ENCODE measurements at places on chromosomes 2 and 18.

- DNase-seq, result peak; percentile 95
Measured at GRCh38 chr2:216017365-216017764, 4.0 kb upstream of the MREG start.

DNA sequence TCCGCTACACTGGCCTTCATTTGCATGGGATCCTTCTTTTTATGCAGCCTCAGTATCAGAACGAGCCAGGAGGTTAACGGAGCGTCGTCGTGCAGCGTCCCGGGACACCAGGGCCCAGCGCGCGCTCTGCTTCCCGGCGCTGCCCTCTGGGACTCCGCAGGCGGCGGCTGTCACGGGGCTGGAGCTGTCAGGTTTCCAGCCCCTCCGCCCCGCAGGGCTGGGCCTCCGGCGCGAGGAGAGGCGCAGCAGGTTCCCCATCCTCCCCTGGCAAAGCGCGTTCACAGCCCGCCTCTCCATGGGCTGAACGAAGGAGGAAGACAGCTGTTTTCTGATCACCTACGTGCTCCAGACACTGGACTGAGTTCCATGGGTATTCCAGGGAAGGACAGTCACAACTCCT is 12.5 kb upstream of the PAX8 start:
- no peak for DNase-seq

- no peak for DNase-seq
Measured at GRCh38 chr2:64626963-64627760, 26.6 kb downstream of the SERTAD2 start.

DNA sequence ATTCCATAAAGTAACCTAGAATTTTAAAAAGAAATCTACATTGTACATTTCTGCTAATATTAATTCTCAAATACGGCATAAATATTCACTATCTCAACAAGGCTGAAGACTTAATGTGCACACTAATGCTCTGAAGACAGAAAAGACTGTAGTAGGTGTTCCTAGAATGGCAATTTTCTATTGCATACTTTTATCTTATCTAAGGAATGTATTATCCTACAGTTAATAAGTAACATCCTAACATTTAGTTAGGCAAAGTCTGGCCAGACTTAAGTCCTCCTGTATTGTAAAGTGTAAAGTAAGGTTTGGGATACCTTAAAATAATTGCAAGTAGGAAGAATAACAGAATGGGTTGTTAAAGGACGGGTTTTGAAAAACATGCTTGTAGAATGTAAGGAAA is 42.2 kb downstream of the CHST9 start:
- DNase-seq, result no peak

DNA sequence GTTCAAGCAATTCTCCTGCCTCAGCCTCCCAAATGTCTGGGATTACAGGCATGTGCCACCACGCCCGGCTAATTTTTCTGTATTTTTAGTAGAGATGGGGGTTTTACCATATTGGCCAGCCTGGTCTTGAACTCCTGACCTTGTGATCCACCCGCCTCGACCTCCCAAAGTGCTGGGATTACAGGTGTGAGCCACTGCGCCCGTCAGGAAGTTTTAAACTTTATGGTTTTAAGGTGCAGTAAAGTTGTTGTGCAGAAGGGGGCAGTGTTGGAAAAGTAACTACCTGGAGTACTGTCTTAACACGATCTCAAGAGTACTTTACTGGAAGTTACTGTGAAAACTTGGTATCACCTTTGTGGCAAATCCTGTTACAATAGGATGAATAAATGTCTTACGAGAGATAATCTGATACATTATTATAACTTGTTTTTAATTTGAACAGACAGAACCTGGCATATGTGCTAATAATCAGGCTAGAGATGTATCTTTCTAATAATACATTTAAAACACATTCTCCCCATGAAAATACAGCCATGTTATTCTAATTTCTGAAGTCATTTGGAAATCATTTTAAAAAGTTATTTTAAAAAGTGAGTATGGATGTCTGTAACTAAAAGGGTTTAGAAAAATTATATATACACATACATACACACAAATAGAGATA is 10.8 kb downstream of the SPDYA start:
- peak; percentile 50 for DNase-seq

- peak; percentile 46 for DNase-seq
Measured at GRCh38 chr2:179235463-179236108, 29.0 kb downstream of the SESTD1 start.

DNA sequence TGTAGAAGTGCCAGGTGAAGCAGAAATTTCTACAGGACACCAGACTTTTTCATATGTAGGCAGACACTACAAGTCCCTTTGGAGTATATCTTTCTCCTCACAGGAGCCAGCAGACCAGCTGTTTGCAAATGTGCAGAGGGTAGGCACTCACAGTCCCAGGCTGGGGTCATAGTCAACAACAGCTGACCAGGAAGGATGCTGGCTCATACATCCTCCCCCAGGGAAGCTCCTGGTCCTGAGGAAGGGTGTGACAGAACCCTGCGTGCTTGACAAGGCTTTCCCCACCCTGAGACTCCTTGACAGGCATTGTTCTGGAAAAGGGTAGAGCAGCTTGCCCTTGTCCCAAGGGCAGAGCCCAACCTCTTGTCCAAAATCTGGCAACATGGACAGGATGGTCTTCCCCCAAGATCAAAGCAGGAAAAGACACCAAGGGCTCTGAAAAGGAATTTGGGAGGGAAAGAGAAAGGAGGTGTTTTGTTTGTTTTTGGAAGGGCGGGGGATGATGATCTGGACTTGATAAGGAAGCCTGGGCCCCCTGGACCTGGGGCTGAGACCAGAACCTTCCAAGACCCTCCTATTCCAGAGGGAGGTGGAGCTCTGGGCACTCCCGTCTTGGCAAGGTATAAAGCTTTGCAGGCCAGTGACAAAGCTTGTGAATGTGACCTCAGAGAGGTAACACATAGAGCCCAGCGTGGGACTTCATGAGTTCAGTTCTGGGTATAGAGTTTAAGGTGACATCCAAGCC is 87.1 kb downstream of the GFPT1 start:
- DNase-seq, result no peak

DNA sequence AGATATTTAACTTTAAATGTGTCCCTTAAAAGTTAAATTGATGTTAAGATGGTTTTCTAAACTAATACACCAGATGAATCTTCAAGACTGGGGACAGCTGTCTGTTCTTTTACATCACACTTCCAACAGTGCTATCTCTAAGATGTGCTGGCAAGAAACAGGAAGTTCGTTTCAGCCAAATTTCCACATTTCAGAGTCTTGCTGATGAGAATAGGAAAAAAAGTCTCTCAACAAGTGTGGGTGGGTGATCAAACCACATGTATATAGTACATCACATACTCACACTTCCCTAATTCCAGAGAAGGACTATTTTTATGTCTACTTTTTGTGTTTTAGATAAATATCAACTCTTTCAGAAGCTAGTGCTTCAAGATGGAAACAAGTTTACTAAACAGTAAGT is 1712.8 kb upstream of the TMEFF2 start:
- peak; percentile 56 for DNase-seq

DNA sequence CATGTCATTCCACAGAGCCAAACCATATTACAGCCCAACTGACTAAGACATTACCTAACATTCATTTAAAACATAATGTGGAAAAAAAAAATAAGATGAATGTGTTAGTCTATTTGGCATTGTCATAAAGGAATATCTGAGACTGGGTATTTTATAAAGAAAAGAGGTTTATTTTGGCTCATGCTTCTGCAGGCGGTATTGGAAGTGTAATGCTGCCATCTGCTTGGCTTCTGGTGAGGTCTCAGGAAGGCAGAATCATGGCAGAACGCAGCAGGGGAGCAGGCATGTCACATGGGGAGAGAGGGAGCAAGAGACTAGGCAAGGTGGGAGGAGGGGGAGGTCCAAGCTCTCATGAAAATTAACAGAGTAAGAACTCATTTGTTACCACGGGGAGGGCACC is 504.8 kb upstream of the LRATD1 start:
- DNase-seq, result no peak

DNA sequence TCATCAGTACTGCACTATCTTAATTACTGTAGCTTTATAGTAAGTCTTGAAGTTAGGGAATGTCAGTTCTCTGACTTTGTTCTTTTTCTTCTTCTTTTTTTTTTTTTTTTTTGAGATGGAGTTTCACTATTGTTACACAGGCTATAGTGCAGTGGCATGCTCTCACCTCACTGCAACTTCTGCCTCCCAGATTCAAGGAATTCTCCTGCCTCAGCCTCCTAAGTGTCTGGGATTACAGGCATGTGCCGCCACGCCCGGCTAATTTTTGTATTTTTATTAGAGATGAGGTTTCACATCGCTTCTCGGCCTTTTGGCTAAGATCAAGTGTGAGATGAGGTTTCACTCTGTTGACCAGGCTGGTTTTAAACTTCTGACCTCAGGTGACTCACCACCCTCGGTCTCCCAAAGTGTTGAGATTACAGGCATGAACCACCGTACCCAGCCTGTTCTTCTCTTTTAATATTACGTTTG is 41.9 kb upstream of the TANC1 start:
- DNase-seq, result no peak

DNA sequence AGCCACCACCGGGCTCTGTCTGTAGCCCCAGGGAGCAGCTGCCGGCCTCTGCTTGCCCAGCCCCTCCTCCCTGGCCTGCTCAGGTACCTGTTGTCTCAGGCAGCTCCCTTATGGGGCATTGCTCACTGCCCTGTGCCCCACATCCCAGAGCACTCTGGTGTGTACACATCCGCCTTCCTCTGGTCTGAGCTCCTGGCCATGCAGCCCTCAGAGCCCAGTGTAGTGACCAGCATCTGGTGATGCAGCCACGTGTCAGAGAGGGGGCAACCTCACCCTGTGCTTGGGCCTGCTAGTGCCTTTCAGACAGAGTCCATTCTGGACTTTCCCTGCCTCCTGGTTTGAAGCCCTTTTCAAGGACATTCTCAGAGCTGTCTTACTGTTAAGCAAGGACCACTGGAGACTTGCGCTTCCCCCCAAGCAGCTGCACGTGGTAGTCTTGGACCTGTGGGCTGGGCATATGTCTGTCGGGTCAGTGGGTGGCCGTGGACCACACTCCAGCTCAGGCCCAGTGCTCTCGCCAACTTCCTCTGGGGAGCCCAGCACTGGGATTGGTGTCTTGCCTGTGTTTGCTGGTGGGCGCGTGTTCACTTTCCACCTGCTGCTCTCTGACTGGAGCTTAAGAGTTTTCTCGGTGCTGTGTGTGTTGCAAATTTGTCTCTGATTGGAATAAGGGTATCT is 30.7 kb downstream of the DGKD start:
- DNase-seq, result peak; percentile 13

- no peak for DNase-seq
Measured at GRCh38 chr2:133004623-133005022, 334.6 kb upstream of the LYPD1 start.

- no peak for DNase-seq
Measured at GRCh38 chr18:34650121-34650545, 60.0 kb upstream of the DTNA start.

- DNase-seq, result peak; percentile 38
Measured at GRCh38 chr2:196166876-196167275, 4.5 kb downstream of the STK17B start.

- no peak for DNase-seq
Measured at GRCh38 chr2:115036818-115037217, 594.4 kb downstream of the DPP10 start.

DNA sequence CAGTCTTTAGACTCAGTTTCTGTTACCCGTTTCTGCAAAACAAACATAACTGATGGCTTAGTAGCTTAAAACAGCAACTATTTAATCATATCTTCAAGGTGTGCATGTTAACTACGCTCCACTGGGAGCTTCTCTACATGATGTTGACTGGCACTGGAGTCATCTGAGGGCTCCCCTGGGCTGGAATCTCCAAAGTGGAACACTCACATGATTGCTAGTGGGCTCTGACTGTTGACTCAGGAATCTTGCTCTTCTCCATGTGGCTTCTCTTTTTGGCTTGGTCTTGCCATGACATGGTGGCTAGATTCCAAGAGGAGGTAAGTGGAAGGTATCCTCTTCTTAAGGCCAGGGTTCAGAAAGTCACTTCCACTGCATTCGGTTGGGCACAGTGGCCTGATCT is 160.8 kb downstream of the PMAIP1 start:
- no peak for DNase-seq

GRCh38 chr18:57023275-57023882 is 123.5 kb upstream of the BOD1L2 start:
- no peak for DNase-seq

DNA sequence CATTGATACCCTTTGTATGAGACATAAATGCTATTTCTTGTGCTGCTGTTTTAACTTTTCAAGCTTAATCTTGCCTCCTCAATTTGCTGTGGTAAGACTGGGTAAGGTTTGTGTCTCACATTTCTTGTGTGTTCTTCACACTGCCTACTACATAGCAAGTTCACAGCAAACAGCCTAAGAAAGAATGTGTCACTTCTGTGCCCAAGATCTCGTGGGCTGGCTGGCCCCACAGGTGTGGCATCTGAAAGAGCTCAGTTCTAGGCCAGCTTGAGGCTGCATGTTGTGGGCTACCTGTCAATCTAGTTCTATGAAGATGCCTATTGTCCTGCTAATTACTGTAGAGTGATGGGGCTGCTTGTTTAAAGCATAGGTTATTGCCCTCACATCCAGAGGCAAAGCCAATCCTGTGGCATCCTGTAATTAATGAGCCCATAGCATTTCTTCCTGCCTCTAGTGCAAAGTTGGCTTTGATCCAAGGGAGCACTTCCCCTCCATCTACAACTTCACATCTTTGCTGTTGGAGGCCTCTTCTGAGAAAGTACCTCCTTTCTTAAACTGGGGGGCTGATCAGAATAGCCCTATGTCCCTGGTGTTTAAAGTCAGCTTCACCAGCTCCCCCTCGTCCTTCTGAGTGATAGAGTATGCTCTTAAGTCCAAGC is 40.9 kb upstream of the ASPRV1 start:
- DNase-seq, result peak; percentile 28

GRCh38 chr18:59929621-59930295 is 30.0 kb downstream of the PMAIP1 start:
- no peak for DNase-seq

- DNase-seq, result peak; percentile 84
Measured at GRCh38 chr2:27431395-27431794, 3.0 kb downstream of the NRBP1 start.

DNA sequence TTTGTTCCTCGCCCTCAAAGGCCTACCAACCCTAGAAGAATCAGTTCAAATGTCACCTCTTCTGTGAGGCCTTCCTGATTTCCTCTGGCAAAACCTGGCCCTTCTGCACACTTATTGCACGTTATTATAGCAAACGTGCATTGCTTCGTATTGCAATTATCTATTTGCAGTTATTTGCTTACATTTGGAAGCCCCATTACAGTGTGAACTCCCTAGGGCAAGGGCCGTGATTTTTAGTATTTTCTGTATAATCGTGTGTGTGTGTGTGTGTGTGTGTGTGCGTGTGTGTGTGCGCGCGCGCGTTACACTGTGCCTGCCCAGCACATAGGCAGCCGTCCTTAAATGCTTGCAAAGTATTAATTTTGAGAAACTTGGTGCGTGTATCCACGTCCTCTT is 460 bp upstream of the SEMA4F start:
- DNase-seq, result no peak
